ENCODE measurements at places on chromosomes 16 and 17.
A peak's percentile ranks its signal among the peaks of the same experiment; 100 is the strongest.

GRCh38 chr16:21203155-21203797 lies 8.1 kb downstream of the ZP2 start:
- DNase-seq: no peak

DNA sequence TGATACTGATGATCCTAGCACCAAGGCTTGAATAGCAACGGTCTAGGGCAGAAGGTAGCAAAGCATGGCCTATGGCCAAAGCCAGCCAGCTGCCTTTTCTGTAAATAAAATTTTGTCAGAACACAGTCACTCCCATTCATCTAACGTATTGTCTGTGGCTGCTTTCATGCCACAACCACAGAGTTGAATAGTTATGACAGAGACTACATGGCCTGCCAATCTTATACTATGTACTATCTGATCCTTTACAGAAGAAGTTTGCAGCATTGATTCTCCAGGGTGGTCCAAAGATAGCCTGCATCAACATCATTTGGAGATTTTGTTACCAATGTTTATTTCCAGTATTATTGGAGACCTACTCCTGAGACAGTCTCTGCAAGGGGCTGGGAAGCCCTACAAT lies 19.9 kb upstream of the MMD start:
- no peak for DNase-seq

GRCh38 chr16:8893426-8893825 lies 11.3 kb downstream of the LITAFD start:
- DNase-seq: no peak

- DNase-seq: peak; percentile 67
Observed at GRCh38 chr17:81513372-81513752, 763 bp upstream of the ACTG1 start.

DNA sequence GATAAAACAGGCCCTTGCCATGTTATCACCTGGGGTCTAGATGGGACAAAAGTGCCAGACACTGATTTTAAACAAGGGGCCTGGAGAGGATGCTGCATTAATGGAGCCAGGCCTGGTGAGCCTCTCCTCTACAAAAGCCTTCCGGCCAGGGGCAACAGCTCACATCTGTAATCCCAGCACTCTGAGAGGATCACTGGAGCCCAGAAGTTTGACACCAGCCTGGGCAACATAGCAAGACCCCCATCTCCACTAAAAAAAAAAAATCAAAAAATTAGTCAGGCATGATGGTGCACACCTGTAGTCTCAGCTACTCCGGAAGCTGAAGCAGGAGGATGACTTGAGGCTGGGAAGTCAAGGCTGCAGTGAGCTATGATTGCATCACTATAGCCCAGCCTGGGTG lies 3.5 kb downstream of the GINS2 start:
- DNase-seq: no peak

DNA sequence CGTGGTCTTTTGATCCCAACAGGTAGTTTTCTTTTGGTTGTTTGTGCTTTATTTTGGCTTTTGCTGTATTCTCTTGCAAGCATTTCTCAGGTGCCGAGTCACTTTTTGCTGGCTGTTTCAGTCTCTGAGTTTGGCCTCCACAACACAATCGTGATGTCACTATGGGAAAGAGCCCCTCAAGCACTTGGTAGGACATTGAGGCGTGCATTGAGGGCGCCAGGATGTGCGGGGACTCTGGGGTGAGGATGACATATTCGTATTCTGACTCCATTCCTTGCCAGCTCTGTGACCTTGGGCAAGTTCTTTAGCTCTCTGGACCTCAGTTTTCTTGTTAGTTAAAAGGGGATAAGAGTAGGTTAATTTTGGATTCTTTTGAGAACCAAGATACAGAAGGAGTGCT lies 13.0 kb downstream of the KSR1 start:
- no peak for DNase-seq

GRCh38 chr17:76272541-76273444 lies 7.6 kb downstream of the UBALD2 start:
- peak; percentile 60 for DNase-seq

GRCh38 chr17:80546267-80546666 lies 1.6 kb downstream of the RPTOR start:
- DNase-seq: no peak

GRCh38 chr17:43528988-43529814 lies 16.9 kb downstream of the ETV4 start:
- no peak for DNase-seq

- peak; percentile 91 for DNase-seq
Observed at GRCh38 chr16:23835390-23836077, at the start of gene PRKCB. PRKCB (plus strand) TSS chr16:23835983.

All from activated naive CD4-positive, alpha-beta T cell treated with anti-CD3 and anti-CD28 coated beads, Interleukin-2, amount 50 U/mL, for 16 hours (primary cell).